ENCODE measurements at places on chromosomes 11 and 22.

DNA sequence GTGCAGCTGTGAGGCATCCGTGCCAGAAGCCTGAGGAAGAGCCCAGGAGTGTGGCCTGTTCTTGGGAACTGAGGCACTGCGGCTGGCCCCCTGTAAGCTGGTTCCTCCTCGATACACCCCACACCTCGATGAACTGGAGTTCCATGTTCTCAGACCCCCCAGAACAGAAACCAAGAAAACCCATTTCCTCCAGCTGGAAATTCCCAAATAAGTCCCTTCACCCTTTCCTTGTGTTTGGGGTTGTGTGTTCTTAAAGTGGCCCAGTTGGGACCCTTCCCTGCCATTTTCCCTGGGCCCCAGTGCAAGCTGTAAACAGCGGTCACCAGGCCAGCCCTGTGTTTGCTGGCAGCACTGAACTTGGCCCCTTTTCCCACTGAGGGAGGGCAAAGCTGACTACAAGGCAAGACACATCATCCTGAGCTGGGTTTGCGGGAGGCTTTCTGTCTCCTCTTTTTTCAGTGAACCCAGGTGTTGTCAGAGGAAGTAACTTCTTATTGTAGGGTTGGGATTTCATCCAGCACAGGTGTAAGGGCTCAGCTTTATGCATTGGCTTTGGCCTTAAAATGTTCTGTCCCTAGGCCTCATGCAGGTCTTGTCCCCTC is 60.1 kb upstream of the MPEG1 start:
- DNase-seq = no peak

DNA sequence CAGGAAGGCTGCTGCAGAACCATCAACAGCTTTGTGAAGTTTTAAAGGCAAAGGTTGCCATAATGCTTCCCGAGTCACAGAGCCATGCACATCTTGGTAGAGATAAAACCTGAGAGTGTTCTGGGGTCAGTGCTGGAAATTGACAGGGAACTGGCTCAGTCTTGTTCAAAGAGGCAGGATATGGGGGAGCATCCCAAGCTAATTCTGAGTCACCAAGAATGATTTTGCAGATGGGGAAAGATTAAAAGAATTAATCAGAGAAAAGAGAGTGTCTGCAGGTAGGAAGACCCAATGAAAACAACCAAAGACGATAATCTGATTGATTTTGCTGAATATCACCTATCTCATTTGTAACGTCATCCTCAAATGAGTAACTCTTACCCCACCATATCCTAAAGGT is 99.9 kb upstream of the CD44 start:
- no peak for DNase-seq

GRCh38 chr11:33443684-33444083 is 186.5 kb downstream of the HIPK3 start:
- DNase-seq = no peak

DNA sequence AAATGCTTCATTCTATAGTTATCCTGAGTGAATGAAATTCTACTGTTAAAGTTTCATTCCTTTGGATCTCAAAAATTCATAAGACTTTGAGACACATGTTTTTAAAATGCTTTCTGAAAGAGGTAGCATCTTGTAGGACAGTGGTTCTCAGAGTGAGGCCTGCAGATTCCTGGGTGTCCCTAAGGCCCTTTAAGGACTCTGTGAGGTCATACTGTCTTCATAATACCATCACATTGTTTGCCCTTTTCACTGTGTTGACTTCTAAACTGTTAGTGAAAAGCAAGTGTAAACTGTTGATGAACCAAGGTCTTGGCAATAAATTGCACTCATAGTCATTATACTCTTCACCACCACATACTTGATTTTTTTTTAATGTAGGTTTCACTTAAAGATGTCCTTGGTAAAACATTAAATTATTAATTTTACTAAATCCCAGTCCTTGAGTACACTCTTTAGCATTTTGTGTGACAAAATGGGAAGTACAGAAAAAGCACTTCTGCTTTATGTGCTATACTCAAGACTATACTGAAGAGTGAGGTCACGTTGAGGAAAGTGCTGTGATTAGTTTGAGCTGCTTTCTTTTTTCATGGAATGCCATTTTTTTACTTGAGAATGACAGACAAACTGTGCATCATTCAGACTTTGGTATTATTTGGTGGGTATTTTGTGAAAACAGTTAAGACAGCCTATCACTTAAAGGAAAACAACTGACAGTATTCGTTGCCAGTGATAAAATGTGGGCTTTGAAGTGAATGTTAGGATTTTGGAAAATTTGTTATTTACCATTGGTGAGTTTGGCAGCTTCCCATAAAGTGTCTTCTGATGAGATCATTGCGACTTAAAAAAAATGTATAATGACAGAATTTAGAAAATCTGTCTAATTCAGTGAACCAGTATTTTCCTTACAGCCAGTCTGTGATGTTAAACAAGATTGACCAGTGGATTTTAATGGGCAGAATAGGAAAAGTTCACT is 61.1 kb downstream of the SPECC1L start:
- peak; percentile 21 for DNase-seq

GRCh38 chr11:96704847-96705246 is 315.0 kb downstream of the JRKL start:
- DNase-seq = peak; percentile 18

DNA sequence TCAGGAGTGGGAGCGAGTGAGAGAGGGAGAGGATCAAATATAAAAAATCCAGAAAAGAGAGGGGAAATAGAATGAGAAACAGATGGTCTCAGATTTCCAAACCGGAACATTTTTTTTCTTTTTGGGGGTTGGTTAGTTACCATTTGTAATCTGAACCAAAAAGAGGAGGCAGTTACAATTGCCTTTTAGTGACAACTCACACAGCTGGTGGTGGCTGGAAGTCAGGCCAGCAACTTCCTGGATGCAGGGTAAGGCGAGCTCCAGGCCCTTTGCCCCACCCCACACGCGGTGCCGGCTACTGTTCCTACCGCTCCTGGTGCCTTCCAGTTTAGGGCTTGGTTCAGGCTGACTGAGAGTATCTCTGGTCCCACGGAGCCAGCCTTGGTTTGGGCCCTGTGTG is 21.0 kb upstream of the UBASH3B start:
- DNase-seq = peak; percentile 30

DNA sequence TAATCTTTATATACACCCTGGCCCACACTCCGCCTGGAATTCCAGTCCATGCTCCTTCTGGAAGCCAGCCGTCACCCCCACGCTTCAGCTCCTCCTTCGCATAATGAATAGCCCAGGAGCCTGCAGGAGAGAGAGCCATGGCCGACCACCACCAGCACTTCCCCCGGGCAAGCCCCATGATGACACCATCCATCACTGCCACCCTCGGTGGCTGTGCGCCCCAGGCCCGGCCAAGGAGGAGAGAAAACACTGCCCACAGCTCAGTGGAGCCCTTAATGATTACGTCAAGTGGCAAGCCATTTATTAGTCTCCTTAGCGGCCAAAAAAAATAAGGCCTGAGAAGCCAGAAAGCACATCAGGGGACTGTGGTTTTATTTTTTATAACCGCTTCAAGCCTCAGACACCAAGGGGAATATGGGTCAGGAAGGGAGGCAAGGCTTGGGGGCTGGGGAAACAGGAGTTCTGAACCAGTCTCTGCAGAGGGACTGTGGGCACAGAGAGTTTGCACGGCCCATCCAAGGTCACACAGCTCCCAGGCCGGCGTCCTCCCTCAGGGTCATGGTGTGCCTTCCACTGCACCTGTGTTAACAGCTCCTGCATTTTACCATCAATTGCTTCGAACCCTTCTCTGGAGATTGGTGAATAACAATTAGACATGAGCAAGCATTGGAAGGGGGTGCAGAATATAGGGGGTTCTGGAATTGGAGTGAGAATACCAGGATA is 134.3 kb downstream of the MN1 start:
- DNase-seq = peak; percentile 19

DNA sequence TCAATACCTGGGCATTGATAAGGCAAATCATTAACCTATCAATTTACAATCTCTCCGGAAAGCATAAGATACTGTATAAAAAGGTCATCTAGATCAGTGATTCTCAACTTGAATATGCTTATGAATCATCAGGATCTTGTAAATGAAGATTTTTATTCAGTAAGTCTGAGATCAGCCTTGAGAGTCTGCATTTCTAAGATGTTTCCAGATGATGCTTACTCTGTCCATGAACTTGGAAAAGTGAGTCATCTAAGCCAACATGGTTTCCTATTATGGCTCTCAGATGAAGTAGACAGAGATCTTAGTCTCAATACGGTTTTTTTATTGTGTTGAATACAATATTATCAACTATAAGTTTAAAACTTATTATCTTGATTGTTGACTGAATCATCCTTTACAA is 226.4 kb upstream of the KIRREL3 start:
- DNase-seq = no peak

DNA sequence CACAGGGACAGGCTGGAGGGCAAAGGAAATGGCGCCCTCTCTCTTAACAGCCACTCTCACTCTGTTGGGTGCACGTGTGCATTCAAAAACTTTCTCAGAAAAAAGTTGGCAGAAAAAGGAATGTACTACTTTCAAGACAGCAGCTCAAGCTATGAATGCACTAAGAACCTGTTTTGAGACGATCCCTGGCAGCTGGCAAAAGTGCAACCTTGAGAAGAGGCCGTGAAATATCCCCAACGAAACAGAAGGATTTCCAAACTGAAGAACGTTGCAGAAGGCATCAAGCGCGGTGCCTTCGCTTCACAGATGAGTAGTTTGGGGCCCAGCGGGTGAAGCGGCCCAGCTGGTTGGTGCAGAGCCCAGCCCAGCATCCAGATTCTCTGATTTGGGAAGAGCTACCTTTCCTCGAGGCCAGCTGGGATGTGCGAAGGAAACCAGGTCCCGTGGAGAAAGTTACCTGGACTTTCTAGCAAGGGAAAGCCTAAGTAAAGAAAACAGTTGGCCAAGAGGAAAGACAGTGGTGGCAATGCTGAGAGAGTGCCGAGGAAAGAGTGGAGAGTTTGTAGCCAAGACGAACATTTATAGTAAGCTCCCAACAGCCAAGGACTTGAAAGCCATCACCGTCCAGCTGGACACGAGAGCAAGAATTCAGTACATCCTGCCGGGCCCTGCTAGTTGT is 16.3 kb downstream of the IFT27 start:
- DNase-seq = no peak

GRCh38 chr22:22201930-22202343 is 42.6 kb upstream of the VPREB1 start:
- DNase-seq = no peak

DNA sequence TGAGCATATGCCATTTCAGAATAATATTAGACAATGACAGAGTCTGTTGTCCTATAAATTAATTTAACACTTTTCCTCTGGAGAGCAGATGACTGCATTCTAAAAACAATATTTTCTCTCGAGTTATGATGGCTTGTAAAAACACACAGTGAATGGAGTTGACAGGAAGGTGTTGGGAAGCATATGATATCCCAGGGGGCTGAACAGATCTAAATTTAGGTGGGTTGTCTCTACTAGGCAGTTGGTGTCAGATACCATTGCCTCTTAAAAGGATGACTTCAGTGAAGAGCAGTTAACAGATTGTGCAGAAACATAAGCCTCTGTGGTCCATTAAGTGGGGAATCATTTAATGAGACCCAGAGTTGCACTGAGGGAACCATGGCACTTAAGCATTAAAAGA is 30.7 kb downstream of the SVIP start:
- DNase-seq = no peak

DNA sequence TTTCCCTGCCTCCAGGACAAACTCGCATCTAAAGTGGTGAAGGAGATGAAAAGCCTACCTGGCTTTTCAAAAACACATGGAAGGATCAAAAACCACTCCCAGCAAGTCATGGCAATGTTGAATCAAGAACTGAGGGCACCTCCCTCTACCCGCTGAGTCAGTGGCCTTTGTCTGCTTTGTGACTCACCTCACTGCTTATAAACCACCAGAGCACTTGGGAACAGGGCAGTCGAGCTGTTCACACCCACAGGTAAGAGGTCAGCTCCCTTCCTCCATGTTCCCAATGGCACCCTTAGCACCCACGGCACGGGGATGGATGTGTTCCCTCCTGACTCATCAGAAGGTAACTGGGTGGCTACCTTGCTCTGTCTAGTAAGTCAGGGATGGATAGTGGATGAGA is 21.7 kb downstream of the TENM4 start:
- DNase-seq = no peak

- peak; percentile 87 for DNase-seq
These were observed 6.3 kb upstream of the KDELR3 start for GRCh38 chr22:38461414-38462081.

DNA sequence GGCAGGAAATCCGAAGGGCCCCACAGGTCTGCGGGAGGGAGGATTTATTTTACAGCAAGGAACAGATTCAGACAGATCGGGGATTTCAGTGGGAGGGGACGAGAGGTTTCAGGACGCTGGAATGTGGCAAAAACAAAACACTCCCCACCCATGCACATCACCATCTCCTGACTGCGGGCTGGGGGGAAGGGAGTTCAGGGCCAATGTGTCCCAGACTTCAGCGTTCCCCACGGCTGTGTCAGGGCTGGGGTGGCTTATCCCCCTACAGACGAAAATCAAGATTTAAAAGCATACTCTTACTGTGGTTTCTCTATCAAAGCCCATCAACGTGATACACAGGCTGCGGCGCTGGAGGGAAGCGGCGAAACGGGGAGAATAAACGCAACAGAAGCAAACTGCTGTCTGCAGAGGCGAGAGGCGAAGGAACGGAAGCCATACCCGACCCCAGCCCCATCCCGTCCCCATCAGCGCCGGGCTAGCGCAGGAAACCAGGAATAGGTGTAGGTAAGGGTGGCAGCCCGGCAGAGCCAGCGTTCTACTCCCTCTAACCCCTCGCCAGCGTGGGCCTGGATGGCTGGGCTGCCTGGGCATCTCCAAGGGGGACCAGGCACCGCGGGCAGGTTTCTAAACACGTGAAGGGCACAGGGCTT is 2.7 kb downstream of the TENM4 start:
- no peak for DNase-seq

DNA sequence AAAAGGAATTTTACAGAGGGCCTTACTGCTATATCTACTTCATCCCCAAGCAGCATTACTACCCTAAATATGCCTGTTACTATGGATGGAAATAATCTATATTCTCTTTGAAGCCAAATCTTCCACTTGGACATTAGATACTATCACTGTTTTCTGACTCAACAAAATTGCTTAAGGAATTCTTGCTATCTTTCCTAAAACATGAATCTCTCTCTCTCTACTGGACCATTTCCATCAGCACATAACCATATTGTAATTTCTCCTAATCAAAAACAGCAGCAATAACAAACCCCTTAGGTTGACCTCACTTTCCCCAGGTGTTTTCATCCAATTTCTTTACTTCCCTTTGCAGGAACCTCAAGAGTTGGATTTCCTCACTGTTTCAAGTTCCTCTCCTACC is 67.9 kb upstream of the BLID start:
- DNase-seq = no peak

DNA sequence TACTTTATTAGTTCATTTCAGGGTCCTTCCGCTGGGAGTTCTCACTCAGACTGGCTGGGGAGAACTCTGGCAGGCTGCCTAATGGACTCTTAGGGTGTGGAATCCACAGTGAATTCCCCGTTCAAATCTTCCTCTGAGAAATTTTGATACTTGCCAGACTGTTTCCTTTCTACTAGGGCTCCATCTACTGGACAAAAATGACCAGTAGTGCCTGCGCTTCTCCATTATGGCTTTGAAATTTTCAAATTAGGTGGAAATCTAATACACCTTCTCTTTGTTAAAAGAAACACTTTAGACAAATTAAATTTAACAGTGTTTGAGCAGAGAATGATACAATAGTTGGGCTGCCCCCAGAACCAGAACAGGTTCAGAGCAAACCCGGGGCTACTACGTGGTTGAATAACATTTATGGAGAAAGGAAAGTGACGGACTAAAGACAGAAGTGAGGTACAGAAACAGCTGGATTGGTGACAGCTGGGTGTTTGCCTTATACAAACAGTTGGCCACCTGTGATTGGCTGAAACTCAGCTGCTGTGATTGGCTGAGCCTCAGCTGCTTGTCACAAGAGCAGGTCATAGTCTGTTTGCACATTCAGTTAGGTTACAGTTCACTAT is 52.9 kb upstream of the FDX1 start:
- DNase-seq = peak; percentile 67

GRCh38 chr11:14273895-14274294 is 85.1 kb downstream of the RRAS2 start:
- no peak for DNase-seq

All from NB4 (cell line).